ENCODE measurements at places on chromosomes 2 and 18.

- DNase-seq = no peak
Measured at GRCh38 chr2:106270471-106270891, 76.4 kb upstream of the UXS1 start.

- DNase-seq = no peak
Measured at GRCh38 chr2:223580951-223581350, 21.2 kb downstream of the SCG2 start.

GRCh38 chr2:134866498-134867099 lies 28.2 kb downstream of the ACMSD start:
- DNase-seq = no peak

- DNase-seq = no peak
Measured at GRCh38 chr2:949384-950079, 1.1 kb upstream of the SNTG2 start.

DNA sequence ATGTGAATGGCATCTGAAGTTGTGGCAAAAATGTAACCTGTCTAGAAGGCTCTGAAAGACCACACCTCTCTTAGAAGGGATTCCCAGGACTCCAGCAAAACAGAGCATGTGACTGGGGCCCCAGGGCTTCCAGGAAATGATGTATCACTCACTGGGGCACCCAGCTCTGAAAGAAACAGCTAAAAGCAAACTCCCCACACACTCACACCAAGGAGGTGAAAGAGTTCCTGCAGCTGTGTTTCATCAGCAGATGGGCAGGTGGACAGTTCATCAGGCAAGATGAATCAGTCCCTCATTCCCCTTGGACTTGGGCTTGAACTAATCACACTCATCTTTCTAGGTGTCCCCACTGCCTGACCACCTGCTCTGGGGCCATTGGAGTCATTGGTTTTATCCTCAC lies 76.2 kb downstream of the CCBE1 start:
- no peak for DNase-seq

DNA sequence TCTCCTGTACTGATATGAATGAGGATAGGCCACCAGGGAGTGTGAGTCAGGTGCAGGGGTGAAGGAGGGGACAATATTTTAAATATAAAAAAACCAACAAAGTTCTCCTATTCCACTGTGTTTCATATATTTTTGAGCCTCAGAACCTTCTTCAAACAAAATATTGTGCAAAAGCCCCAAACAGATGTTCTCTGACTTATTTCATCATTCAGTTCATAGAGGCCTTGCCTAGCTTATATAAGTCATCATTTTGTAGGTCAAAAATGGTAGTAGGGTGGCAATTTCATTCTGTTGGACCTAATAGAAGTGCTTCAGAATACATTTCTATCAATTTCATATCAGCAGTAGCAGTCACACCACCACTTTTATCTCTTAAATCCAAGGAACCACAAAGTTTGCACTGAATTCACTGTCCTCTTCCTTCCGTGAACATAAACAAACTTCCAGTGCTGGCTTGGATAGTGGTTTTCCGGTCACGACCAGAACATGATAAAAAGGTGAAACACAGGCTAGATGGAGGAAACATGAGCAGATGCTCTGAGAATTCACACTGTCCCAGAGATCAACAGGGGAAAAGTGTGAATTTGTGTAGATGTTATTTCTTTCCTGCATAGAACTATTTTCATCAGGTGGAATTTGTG lies 99.1 kb downstream of the EN1 start:
- DNase-seq = no peak

GRCh38 chr18:77000527-77000926 lies 132.1 kb downstream of the MBP start:
- peak; percentile 56 for DNase-seq

GRCh38 chr2:235541016-235541415 lies 47.2 kb downstream of the AGAP1 start:
- no peak for DNase-seq

DNA sequence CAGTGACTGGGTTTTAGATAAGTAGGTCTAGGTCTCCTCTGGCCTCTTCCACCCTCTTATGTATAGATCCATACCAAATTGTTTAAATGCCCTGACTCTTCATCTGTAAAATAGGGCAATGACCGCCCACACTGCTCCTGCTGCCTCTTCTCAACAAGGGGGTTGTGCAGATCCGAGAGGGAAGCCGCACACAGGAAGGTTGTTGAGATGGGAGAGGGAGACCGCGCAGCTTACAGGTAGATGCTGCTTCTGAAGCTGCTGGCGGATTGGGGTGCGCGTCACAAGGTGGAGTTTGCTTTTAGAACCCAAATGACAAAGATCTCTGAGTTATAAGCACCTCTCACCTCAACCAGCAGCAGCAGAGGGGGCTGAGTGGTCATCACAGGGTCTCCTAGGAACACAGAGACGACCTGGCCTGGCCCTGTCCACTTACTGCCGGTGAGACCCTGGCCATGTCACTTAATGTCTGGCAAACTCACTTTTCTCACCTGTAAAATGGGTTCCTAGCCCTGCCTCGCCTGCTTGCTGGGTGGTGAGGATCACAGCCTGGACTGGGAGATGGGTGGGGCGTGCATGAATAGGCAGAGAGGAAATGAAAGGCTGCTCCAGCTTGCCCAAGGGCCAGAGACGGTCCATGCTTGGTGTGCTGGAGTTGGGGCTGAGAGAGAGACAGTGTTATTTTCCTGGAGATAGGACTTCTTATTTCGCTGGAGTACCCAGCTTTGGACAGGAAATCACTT lies 251.3 kb downstream of the EIPR1 start:
- DNase-seq = no peak

DNA sequence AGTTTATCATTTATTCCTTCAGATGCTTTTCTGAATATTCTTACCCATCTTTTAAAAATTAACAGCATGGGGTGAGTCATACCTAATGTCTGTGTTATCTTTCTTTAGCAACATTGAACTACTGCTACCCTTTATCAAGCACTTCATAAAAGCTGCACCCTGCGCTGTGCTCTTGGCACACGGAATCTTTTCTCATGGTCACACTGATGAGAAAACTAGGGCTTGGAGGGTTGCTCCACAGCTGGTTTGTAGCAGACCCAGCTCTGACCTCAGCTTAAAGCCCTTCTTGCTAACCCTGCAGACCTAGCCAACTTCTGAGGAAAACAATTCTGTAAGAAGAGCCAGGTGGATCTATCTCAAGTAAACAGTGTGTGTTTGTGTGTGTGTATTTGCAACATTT lies 106.3 kb downstream of the RNF144A start:
- DNase-seq = no peak

DNA sequence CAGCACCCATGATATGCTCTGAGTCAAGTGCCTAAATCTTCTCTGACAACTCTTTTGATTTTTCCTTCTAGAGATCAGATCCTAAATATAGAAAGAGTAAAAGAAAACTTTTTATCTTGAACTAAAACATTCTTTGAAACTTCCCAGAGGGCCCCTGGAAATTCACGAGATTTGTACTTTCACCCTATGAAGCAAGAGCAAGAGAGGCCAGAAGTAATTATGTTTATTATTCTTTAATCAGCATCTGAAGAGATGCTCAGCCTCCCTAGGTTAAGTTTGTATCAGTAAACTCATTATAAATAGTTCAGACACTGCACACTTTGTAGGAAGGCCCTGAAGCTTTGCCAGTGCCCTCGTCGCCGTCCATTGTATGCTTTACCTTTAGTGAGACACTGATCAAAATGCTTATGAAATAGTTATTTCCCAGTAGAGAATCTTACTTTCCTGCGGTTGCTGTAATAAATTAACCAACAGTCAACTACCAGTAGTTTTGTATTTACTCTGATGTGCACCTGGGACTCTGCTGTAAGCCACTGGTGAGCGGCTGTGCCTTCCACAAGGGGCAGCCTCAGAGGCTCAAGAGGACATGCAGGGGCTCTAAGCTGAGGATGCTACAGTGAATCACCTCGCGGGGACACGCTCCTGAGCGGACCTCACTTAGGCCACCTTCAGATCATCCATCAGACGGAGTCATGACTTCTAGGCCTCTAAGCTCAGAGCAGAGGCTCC lies 71.9 kb downstream of the BIN1 start:
- no peak for DNase-seq

DNA sequence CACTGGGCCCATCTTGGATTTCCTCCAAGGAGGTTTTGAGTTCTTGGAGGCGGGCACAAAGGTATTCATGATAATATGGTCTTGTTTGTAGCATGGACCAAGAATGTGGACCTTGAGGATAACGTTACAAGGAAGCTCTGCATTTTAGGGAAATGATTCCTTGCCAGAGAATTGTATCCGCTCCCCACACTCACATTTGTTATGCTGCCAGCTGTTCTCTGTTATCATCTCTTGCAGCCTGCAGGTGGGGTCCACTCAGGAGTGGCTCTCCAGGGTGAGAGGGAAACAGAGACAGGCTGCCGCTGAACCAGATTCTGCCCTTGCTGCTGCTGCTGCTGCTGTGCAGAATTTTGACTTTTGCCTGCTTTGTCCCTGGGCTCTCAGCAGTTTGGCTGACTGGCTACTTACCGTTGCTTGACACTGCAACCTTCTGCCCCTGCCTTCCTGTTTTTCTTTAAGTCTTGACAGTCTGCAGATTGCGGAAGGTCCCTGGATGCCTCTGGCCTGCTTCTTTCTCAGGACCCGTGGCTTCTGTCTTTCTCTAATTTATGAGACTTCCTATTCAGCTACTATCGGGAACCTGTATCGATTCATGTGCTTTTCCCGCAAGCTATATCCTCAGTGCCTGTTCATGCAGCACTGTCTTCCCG lies 122.3 kb upstream of the DOCK10 start:
- DNase-seq = no peak

- DNase-seq = no peak
Measured at GRCh38 chr2:105460048-105460732, 61.3 kb upstream of the FHL2 start.

- DNase-seq = no peak
Measured at GRCh38 chr2:121545913-121546312, 15.2 kb downstream of the RNU4ATAC start.

GRCh38 chr2:866887-867286 lies 83.8 kb upstream of the SNTG2 start:
- no peak for DNase-seq

- DNase-seq = no peak
Measured at GRCh38 chr2:140747665-140748064, 1383.2 kb downstream of the LRP1B start.

- DNase-seq = no peak
Measured at GRCh38 chr2:238790126-238790832, 57.6 kb upstream of the TWIST2 start.

DNA sequence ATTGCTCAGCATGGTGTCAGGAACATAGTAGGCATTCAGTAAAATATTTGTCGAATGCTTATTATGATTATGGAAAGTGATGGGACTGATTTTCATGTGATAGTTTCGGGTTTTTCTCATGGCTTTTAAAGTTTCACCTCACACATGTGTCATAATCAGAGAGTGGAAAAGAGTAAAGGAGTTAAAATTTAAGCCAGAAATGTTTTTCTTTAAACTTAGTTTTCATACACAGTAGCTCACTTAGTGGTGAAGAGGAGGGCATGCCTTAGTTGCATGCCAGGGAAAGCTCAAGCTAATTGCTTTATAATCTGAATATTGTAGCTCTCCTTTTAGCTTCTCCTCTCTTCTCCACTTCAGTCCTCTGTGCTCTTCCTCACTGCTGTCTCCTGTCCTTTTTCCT lies 38.0 kb downstream of the EHBP1 start:
- DNase-seq = no peak

DNA sequence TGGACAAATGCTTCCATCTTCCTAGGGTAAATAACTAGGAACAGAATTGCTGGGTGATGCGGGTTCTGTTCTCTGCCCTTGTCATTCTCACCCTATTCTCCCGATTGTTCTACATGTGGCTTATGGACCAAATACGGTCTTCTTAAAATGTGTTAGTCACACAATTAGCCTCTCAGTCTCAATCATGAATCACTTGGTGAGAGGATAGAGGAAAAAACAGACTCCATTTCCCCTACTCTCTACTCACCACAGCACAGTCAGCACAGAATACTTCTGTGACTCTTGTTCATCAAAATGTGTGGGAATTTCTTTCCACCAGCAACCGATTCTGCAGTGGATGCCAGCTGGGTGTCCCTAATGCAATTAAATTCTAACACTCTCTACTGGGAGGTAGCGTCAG lies 125.2 kb downstream of the SH3BP4 start:
- DNase-seq = no peak

DNA sequence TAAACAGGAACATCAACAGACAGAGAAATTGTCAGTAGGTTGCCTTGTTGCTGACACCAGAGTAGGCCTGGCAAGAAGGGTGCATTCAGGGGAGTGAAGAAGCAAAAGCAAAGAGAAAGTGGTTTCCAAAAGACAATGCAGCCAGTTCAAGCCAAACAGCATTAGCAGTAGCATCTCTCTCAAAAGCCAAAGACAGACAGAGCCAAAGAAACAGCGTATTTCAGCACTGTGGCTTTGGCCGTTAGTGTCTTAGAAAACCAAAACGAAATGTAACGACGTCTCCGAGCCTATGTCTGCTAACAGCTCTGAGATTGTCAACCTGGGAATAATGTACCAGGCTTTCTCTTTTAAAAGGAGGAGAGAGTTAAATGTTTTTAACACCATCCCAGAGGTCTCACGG lies 178.6 kb downstream of the NRP2 start:
- no peak for DNase-seq

DNA sequence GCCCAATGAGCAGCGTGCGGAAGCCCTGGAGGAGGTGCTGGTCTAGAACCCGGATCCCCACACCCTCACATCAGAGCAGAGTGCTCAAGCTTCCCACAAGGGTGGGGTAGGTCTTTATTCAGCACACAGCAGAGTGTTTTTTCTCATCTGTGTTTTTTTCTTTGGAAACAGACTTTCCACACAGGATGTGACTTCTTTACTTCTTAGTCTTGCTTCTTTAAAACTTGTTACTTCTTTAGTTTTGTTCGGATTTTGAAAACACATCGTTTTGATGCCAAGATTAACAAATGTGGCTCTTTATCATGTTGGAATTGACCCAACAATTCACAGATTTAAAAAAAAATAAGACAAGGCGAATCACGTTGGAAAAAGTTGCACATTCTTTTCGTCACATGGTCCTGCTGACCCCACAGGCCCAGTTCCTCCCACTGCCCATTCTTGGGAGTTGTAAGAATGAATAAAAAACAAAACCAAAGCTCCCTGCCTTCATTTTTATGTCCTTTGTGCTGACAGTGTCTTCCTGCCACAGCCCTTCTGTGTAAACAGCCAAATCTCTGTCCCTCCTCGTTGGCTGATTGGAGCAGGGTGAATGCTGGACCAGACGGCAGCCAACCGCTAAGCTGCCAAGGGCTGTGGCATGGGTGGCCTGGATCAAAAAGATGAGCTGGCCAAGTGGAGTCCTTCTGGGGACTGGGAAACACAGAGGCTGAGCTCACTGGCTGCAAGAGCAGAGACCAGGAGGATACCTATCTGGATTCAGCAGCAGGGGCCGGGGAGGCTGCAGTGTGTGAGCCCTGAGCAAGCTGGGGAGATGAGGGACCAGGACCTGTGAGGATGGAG lies 81.6 kb downstream of the TWIST2 start:
- no peak for DNase-seq

All from GM19239 (cell line).